ENCODE measurements at places on chromosomes 16 and 17. TPM values are rescaled to one million over a fixed set of nuclear protein-coding genes. Genes with fewer than 3 reads are reported as not detected.

DNA sequence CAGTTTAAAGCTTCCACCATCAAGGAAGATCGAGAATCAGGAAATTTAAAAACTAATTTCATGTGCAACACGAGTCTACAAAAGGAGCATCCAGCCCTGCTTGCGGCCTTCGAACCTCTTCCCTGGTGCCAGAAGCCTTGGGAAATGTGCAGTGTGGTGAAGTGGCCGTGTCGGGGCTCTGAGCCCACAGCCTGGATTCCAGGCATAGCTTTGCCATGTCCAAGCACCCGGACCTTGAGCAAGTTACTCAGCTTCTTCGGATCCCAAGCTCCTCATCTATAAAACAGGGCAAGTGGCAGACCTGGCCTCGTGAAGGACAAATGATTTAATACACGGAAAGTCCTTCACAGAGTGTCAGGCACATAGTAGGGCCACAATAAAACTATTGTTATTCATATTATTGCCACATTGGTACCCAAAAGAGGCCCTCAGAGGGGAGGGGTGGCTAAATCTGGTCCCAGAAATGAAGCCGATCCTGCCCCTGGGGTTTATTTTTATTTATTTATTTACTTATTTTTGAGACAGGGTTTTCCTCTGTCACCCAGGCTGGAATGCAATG lies 34.8 kb downstream of the COTL1 start:
- H3K27me3 ChIP-seq = no peaks in the 10 kb centered on the region
- no peak overlapping the region for H3K27ac ChIP-seq
- no peaks in the 10 kb centered on the region for H3K4me1 ChIP-seq
- DNase-seq = no peak
- no peak overlapping the region for H3K4me3 ChIP-seq
- H3K36me3 ChIP-seq = no peaks in the 10 kb centered on the region

GRCh38 chr17:15293558-15293957 lies 28.4 kb upstream of the PMP22 start:
- H3K4me3 ChIP-seq = no peak overlapping the region
- no peaks in the 10 kb centered on the region for H3K27me3 ChIP-seq
- no peaks in the 10 kb centered on the region for H3K4me1 ChIP-seq
- no peak for DNase-seq

- DNase-seq = no peak
- H3K27ac ChIP-seq = no peak overlapping the region
- H3K4me3 ChIP-seq = no peak overlapping the region
- no peaks in the 10 kb centered on the region for H3K36me3 ChIP-seq
- no peaks in the 10 kb centered on the region for H3K27me3 ChIP-seq
These were observed 7.4 kb upstream of the PMFBP1 start for GRCh38 chr16:72179204-72179970.

DNA sequence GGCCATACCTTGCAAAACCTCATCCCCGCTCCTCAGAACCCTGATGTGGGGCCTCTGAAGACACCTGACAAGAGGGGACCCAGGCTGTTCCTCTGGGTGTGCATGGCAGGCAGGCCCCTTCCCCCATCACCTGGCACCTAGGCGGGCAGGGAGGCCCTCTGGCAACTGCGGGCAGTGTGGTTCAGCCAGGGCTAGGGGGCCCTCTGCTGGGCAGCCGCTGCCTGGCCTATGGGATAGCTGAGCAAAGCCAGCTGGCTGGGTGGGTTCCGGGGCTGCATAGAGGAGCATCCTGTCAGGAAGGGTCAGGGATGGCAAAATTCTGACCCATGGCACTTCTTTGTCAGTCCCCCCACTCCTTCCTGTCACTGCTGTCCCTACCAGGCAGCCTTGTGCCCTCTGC lies 228.7 kb upstream of the ASIC2 start:
- no peaks in the 10 kb centered on the region for H3K36me3 ChIP-seq
- H3K4me3 ChIP-seq = no peak overlapping the region
- no peaks in the 10 kb centered on the region for H3K27me3 ChIP-seq
- no peak overlapping the region for H3K27ac ChIP-seq

DNA sequence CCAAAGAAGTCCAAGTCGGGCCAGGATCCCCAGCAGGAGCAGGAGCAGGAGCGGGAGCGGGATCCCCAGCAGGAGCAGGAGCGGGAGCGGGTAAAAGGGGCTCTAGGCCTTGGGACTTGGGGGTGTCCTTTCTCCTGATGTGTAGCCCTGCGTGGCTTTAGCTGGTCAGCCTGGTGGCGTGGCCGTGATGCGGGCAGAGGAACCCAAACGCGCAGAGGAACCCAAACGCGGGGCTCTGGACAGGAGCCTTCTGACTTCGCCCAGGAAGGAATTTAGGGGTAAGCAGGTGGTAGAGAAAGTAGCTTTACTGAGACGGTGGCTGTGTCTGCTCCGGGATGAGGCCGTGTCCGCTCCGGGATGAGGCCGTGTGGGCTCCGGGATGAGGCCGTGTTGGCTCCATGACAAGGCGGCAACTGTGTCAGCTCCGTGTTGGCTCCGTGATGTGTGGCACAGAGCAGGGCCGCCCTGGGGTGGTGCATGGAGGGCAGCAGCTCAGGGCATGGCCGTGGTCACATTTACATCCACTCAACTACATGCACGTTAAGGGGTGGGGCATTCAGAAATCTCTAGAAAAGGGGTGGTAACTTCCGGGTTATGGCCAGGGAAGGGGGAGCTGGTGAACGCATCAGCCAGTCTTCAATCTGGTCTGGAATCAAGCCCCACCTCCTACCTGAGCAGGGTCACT lies 19.5 kb downstream of the ASPSCR1 start:
- no peaks in the 10 kb centered on the region for H3K27me3 ChIP-seq
- H3K4me3 ChIP-seq = no peak overlapping the region
- DNase-seq = peak; percentile 63
- H3K27ac ChIP-seq = no peak overlapping the region
- H3K36me3 ChIP-seq = no peaks in the 10 kb centered on the region

GRCh38 chr17:17188586-17188985 lies 17.5 kb downstream of the PLD6 start:
- no peaks in the 10 kb centered on the region for H3K36me3 ChIP-seq
- no peak overlapping the region for H3K4me3 ChIP-seq
- H3K27me3 ChIP-seq = no peaks in the 10 kb centered on the region
- peaks cover 53% of the 10 kb centered on the region for H3K4me1 ChIP-seq
- no peak for DNase-seq

- DNase-seq = no peak
- H3K27me3 ChIP-seq = no peaks in the 10 kb centered on the region
- H3K27ac ChIP-seq = no peak overlapping the region
- H3K36me3 ChIP-seq = peaks cover 11% of the 10 kb centered on the region
These were observed 11.2 kb upstream of the NUDT16L1 start for GRCh38 chr16:4682084-4682591.

GRCh38 chr16:67393111-67393787 lies at the start of gene TPPP3:
TSS of gene TPPP3 (minus strand) at chr16:67393498. CDS start at chr16:67391111, 2,387 bp downstream.
- DNase-seq = peak; percentile 89
- peak within 1 kb of the TSS; percentile 76 for H3K27ac ChIP-seq
- peak within 1 kb of the TSS; percentile 65 for H3K4me3 ChIP-seq
- H3K36me3 ChIP-seq = no peaks in the 10 kb centered on the region
- peaks cover 13% of the 10 kb centered on the region for H3K27me3 ChIP-seq

GRCh38 chr17:50213026-50214022 lies 11.9 kb upstream of the COL1A1 start:
- H3K36me3 ChIP-seq = no peaks in the 10 kb centered on the region
- H3K4me1 ChIP-seq = peaks cover 26% of the 10 kb centered on the region
- DNase-seq = peak; percentile 13
- no peaks in the 10 kb centered on the region for H3K27me3 ChIP-seq
- H3K4me3 ChIP-seq = no peak overlapping the region

- H3K27ac ChIP-seq = no peak overlapping the region
- no peak overlapping the region for H3K4me3 ChIP-seq
- no peaks in the 10 kb centered on the region for H3K36me3 ChIP-seq
These were observed 149.6 kb upstream of the TNRC6C start for GRCh38 chr17:77808686-77809425.

DNA sequence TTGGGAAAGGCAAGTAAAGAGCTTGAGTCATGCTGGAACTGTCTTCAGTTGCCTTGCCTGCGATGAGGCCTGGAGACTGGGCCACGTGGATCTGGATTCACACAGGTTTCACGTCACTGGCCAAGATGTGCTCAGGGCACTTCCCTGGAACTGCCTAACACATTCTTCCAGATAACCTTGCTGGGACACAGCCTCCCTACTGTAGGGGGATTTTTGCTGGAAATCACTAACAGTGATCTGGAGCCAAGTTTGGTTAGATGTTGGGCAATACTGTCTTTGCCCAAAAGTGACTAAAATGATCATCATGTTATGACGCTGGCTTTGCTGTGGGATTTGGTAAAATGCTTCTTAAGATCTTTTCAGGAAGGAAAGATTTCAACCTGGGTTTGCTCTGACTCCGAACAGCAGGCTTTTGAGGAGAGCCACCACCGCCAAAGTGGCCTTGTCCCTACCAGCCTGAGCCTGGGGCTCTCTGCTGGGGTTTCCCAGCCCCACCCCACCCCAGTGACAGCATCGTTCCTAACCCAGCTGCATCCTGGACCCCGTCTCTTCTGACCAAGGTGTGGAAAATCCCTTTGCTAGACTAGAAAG lies 14.7 kb downstream of the C1QTNF1 start:
- peaks cover 24% of the 10 kb centered on the region for H3K4me1 ChIP-seq
- no peaks in the 10 kb centered on the region for H3K36me3 ChIP-seq
- no peak overlapping the region for H3K4me3 ChIP-seq
- no peaks in the 10 kb centered on the region for H3K27me3 ChIP-seq

Gene TPSAB1
- total RNA-seq = 203 TPM

Gene HS3ST2
- total RNA-seq = 4.7 TPM

Gene MPP3
- 16.2 TPM for total RNA-seq

Gene UNC13D
- total RNA-seq = 243 TPM

Data from upper lobe of left lung (tissue), 6 donors.